ENCODE measurements at places on chromosomes 7 and 10. TPM values are rescaled to one million over a fixed set of nuclear protein-coding genes. Genes with fewer than 3 reads are reported as not detected.

DNA sequence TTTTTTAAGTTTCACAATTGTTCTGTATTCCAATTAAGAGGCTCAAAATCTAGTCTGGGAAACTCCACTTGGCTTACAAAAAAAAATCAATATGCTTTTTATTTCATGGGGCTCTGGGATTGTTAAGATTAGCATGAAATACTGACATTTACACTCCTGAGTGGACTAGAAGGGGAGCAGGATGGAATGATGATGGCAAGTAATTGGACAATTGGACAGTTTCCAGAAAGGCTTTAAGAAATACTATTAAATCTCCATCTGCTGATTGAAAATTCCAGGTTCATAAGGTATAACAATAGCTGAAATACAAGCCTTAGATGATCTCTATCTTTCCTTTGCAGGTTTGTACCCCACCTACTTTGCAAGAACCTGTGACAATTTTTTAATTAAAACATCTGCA is 184.4 kb downstream of the LRRTM3 start:
- H3K4me3 ChIP-seq: no peak overlapping the region
- peaks cover 4% of the 10 kb centered on the region for H3K4me1 ChIP-seq

Gene ST8SIA6
- polyA plus RNA-seq: 0.43 TPM

Gene ANKRD30A
- polyA plus RNA-seq: not detected

- DNase-seq: peak; percentile 15
- H3K4me3 ChIP-seq: no peak overlapping the region
- no peaks in the 10 kb centered on the region for H3K27me3 ChIP-seq
- H3K27ac ChIP-seq: no peak overlapping the region
- H3K36me3 ChIP-seq: no peaks in the 10 kb centered on the region
These were observed 20.8 kb downstream of the MICU1 start for GRCh38 chr10:72605122-72605521.

Gene HOXA10
- polyA plus RNA-seq: 0.29 TPM

- H3K4me3 ChIP-seq: no peak overlapping the region
- H3K4me1 ChIP-seq: peaks cover 8% of the 10 kb centered on the region
- DNase-seq: no peak
- no peak overlapping the region for H3K27ac ChIP-seq
- H3K36me3 ChIP-seq: no peaks in the 10 kb centered on the region
- H3K27me3 ChIP-seq: no peaks in the 10 kb centered on the region
These were observed 308.5 kb downstream of the WDR11 start for GRCh38 chr10:121159670-121160069.

GRCh38 chr7:77786018-77786417 is 12.2 kb downstream of the TMEM60 start:
- no peak for DNase-seq
- no peak overlapping the region for H3K27ac ChIP-seq
- no peaks in the 10 kb centered on the region for H3K4me1 ChIP-seq
- no peak overlapping the region for H3K4me3 ChIP-seq
- peaks cover 4% of the 10 kb centered on the region for H3K36me3 ChIP-seq

- peaks cover 18% of the 10 kb centered on the region for H3K4me1 ChIP-seq
- H3K36me3 ChIP-seq: no peaks in the 10 kb centered on the region
- no peak overlapping the region for H3K4me3 ChIP-seq
- no peak for DNase-seq
- H3K27me3 ChIP-seq: no peaks in the 10 kb centered on the region
These were observed 34.5 kb downstream of the ATXN7L1 start for GRCh38 chr7:105841866-105842265.

Gene FZD1
- polyA plus RNA-seq: 4.1 TPM

DNA sequence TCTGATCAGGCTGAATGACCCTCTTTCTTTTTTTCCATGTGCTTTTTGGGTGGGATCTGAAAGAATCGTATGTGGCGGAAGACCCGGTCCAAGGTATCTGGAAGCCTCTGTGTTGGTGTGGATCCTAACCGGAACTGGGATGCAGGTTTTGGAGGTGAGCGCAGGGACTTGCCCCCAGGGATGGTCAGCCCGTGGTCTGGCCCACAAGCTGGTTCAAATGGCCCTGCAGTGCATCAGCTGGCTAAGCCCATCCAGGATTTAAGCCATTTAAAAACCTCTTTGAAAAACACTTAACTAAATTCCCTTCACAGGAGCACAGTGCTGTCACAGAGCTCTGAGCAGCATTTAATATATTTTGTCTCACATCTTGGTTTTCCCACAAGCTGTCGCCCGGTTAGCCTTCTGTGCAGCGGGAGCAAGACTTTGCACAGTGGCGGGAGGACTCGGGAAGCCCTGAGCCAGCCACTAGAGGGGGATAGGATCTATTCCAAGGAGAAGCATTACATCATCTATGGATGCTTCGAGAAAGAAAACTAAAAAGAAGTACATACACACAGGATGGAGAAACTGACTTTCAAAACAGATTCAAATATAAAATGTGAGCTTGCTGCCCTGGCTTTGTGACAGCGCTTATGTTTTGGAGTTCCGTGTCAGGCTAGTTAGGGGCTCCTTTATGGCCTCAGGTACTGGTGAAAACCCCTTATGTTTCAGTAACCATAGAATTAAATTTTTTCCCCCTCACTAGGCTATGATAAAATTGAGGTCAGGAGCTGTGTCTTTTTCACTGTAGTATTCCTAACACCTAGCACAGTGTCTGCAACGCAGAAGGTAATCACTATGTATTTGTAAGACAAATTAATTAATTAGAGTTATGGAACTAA is 11.3 kb downstream of the CPA2 start:
- peaks cover 3% of the 10 kb centered on the region for H3K4me1 ChIP-seq
- no peaks in the 10 kb centered on the region for H3K36me3 ChIP-seq
- H3K27ac ChIP-seq: no peak overlapping the region
- H3K27me3 ChIP-seq: no peaks in the 10 kb centered on the region

DNA sequence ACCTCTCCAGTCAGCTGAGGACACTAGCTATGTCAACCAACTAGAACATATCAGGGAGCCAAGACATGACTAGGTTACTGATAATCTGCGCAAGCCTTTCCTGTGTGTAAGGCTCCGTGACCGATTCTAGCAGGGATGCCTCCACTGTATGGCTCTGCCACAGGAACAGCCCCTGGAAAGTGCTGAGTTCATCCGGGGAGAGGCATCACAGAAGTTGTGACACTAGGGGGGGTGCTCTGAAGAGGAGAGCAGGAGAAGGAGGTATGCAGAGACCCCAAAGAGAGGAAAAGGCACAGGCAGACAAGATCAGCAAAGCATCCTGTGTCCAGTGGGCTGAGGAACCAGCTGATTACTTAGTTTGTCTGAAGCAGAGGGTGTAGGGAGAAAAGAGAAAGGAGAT is 13.5 kb downstream of the UPP1 start:
- H3K27me3 ChIP-seq: no peaks in the 10 kb centered on the region
- no peaks in the 10 kb centered on the region for H3K4me1 ChIP-seq
- H3K4me3 ChIP-seq: no peak overlapping the region
- H3K36me3 ChIP-seq: peaks cover 55% of the 10 kb centered on the region

All from lung (tissue), 17 donors.